ENCODE measurements at places on chromosomes 16 and 17.

GRCh38 chr17:12492450-12492849 is 173.2 kb upstream of the MYOCD start:
- no peak for DNase-seq

GRCh38 chr16:69204172-69204571 is 17.2 kb downstream of the SNTB2 start:
- DNase-seq: no peak

DNA sequence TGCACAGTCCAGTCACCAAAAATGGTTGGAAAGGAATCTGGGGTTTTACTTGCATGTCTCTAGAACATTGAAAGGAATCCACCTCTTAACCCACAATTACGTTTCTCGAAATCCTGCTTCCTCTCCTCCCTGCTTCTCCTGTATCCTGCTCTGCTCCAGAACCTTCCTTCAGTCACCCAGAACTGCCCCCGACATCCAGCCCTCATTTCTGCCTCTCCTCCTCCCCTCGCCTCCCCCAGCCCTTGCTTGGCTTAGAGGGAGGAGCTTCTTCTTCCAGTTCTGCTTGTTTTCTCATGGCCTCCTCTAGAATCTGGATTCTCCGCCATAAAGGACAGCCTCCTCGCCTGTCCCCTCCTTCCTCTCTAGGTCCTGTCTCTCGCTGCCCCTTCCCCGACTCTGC is 48.3 kb downstream of the ZDHHC7 start:
- no peak for DNase-seq

DNA sequence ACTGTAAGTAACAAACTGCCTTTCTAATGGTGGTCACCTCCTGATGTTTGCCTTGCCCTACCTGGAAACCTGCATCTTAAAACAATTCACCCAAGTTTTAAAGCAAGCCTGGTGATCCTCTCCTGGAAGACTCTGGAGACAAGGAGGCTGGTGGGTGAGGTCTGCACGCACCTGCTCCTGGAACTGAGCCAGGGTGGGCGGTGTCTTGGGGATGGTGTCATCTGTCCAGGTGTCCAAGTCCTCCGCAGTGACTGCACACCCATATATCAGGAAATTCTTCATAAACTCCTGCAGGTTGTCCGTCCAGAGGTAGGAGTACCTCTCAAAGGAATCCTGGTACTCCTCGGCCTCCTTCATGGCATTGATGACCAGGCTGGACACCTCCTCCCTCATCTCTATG is 44.9 kb downstream of the DNAH17 start:
- DNase-seq: no peak

DNA sequence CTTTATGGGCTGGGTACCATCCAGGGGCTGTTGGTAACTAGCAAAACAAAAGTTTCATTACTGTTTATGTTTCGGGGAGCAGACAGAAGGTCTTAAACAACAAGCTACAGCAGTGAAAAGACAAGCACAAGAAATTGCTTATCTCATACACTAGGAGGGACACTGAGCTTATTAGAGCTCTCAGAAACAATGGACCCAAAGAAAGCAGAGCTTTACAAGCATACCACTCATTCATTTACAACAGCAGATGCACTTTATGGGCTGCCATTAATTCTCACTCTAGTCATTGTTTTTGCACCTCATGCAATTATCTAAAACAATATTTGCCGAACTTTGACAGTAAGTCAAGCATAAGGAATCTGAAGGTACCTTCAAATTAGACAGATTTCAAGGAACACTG is 10.0 kb downstream of the KRT16 start:
- DNase-seq: no peak

- DNase-seq: no peak
These were observed 1.8 kb upstream of the SHISA9 start for GRCh38 chr16:12899529-12900143.

DNA sequence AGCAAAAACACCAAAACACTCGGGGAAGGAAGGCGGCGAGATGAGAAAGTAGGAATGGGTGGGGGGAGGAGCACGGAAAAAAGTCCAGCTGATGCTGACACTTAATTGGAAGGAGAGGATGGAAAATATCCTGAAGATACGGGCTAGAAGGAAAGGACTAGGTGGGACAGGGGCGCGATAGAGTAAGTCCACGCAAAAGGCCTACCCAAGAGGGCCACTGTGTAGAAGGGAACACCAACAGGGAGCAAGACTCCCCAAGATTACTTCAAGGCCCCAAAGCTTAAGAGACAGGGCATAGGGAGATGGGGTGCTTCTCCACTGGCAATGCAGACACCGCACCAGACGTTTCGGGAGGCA is 736 bp downstream of the APPBP2 start:
- DNase-seq: no peak

DNA sequence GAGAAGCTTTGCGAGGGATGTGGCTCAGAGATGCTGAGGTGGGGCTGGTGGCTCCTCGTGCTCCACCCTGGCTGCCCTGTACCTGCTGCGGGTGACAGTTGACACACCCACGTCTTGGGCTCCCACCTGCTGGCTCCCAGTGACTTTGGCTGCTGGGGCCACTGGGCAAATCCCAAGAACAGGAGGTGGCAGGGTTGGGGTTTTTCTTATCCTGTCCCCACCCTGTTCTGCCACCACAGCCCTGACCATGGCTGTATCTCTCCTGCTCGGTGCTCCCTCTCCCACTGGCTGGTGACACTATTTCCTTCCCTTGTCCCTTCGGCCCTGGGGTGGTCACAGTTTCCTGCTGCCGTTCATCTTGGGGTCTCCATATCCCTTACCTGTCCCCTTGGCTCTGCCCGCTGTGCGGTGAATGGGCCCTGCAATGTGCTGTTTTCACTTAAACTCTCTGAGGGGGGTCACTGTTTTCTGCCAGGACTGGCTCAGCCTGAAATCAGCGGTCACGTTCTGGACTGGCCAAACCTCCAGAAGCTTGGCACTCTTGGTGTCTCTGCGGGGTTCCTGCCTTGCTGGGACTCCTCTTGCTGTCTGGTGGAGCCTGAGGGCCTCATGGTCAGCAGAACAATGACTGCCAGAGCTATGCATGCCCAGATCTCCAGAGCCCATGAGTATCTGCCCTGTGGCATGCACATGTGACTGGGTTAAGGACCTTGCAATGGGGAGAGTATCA is 144.2 kb downstream of the IRF8 start:
- no peak for DNase-seq

DNA sequence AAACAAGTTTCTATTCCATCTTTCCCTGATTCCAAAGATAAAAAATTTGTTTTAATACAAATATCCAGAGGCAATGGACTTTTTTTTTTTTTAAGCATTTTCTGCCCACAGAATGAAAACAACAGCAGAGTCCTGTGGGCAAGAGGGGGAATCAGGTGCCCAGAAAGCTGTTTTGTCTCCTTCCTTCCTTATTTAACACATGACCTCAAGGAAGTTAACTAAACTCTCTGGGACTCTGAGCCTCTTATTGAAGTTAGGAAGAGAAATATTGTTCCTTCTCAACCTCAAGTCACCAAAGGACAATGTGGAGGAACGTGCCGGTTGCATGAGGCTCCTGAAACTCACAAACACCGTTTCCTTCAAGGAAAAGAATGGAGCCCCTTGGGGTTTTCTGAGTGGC is 34.9 kb downstream of the LITAF start:
- no peak for DNase-seq

GRCh38 chr17:14125518-14126137 is 56.3 kb downstream of the COX10 start:
- DNase-seq: no peak

DNA sequence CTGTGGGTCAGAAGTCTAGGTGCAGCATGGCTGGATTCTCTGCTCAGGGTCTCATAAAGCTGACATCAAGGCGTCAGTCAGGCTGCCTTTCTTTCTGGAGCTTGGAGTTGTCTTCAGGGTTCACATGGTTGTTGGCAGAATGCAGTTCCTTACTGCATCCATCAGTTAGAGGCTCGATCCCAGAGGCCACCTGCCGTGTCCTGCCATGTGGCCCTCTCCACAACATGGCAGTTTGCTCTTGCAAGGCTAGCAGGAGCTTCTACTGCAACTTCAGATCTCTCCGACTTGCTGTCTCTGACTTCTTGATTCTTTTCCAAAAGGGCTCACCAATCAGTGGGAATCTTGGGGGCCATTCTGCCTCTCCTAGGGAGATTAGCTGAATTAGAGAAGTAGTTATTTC is 11.9 kb downstream of the PITPNC1 start:
- no peak for DNase-seq

GRCh38 chr16:12541672-12542071 is 262.0 kb downstream of the CPPED1 start:
- DNase-seq: no peak

DNA sequence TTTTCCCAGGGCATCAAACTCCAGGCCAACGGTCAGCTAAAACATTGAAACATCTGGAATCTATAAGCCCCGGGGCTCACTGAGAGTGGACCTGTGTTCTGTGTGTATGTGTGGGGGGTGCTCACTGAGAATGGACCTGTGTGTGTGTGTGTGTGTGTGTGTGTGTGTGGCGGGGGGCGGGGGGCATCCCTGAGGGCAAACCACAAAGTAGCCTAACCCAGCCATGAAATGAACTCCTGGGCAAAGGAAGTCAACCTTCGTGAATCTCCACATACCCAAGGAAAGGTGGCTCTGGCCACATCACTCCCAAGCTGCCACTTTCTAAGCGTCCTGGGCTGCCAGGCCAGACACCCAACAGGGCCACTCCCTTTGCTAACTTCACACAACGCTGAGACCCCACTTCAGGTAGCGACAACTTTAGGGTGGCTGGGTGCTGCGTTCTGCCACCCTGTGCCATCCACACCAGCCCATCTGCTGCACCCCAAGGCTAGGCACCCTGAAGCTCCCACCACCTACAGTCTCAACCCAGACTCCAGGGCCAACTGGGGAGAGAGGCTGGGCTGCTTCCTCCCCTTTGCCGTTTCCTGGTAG is 1.6 kb downstream of the MAFG start:
- no peak for DNase-seq

- DNase-seq: no peak
These were observed 81.8 kb upstream of the TOB1 start for GRCh38 chr17:50947782-50948543.

- no peak for DNase-seq
These were observed 52.0 kb upstream of the AMZ2 start for GRCh38 chr17:68195667-68196393.

GRCh38 chr16:14300705-14301168 is 229.6 kb downstream of the MRTFB start:
- no peak for DNase-seq

DNA sequence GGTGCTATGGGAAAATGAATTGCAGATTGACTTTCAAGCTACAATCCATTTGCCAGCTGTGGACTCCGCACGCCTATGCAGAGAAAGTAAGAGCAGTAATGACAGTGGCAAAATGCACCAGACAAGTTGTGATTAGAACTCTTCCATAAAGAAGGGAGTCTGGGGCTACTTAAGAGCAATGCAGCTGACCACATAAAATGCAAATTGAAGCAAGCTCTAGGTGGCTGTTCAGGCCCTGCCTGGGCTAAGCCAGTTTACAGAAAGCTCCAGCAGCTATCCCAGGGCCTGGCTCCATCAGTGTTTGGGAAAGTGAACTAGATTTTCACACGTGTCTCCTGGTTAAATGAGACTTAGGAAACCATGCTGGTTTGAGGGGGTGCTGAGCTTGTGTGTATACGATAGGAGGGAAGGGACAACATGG is 2.2 kb upstream of the MAP2K6 start:
- no peak for DNase-seq

DNA sequence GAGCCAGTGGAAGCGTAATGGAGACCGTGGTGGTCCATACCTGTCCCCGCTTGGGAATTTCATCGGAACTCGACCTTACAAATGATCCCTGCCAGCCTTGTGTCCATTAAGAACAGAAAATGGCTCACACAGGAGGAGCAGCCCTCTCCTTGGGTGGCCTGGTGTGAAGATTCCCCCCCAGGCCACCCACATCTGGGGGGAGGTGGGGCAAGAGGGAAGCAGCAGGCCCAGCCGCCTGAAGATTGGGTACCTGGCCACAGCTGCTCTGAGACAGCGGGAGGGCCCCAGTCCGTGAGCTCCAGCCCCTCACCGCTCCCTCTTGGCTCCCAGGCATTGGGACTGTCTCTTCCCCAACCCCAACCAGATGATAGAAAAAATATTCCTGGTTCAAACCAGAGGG is 277.8 kb upstream of the FOXF1 start:
- DNase-seq: no peak
